ENCODE measurements at places on chromosomes 5 and 9.

GRCh38 chr5:56822981-56823380 lies 7.6 kb downstream of the MAP3K1 start:
- no peak for DNase-seq

DNA sequence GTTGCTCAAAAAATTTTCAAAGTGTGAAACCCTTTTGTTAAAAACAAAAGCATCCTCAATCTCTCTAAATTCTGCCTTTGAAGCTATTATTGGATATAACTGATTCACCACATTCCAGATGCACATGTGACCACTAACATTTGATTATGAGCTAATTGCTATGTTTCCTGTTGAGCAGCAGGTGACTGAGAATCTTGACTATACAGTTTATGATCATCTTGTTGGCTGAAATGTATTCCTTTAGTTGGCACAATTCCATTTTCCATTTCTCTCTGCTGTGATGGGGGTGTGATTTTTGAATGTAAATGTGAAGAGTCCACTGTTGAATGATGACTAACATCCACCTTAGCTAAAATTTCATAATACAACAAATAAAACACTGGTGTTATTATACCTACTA lies 10.7 kb downstream of the LYSMD3 start:
- no peak for DNase-seq

DNA sequence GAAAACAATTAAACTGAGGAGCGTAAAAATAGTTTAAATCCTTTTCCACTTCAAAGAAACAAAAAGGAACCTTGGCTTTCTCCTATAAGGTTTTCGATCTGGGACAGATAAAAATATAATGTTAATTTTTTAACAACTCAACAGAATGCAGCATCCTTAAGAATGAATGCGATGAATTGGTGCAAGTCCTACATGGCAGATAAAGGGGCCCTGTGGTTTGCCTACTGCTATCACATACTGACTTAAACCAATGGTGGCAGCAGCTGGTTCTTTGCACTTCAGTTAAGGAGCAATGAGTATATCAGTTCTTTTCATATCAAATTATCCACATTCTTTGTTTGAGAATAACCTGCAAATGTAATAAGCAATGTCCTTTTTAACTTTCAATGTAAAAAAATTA lies 12.4 kb upstream of the TYRP1 start:
- no peak for DNase-seq

- no peak for DNase-seq
Observed at GRCh38 chr5:40841068-40841805, at the start of gene CARD6. CARD6 (plus strand) TSS chr5:40841367; CDS start chr5:40841383, 16 bp downstream.

GRCh38 chr9:2085716-2086115 lies 70.6 kb downstream of the SMARCA2 start:
- no peak for DNase-seq

DNA sequence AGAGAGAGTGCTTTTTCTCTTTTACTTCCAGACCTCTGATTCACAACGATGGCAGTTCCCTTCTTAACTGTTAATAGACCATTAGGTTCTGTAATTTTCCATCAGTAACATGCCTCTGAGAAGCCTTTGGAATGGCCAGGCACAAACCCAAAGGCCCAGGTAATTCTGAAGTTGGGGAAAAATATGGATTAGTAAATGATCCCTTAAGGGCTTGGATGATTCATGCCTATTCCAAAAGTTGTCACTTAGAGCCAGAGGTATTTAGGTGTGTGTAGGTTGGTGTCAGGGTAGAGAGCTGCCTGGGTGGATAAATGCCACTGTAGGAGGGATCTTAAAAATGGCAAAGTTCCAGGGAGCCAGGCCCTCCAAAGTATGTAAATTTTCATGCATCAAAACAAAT lies 228.8 kb downstream of the PLK2 start:
- DNase-seq: no peak

DNA sequence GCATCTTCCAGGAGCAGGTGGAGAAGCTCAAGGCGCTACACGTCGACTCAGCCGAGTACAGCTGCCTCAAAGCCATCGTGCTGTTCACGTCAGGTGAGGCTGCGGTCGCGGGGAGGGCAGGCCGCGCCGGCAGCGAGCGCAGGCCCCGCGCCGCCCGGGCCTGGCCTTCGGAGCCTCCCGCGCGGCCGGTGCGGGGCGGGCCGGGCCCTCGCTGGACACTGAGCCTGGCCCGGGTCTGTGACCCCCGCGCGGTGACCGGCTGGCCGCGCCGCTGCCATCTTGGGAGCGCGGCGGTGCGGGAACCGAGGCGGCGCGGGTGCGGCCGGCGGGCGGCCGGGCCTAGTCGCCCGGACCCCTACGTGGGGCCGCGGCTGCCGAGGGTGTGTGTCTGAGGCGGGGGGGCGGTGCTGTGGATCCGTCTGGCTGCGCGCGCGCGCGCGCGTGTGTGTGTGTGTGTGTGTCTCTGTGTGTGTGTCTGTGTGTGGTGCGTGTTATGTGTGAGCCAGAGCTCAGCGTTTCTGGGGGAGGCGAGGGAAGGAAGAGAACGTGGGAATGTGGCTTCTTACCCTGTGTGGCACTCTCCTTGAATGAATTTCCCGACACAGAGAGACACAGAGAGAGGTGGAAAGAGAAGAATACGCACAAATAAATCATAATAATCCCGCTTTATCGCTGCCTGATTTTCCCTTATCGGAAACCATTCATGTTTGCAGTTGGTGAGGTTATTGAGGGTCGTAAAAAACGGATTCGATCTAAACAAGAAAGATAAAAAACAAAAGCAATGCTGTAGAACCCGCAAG lies 5.5 kb downstream of the NR2F1 start:
- no peak for DNase-seq

- no peak for DNase-seq
Observed at GRCh38 chr9:81069923-81070322, 619.4 kb downstream of the TLE1 start.

DNA sequence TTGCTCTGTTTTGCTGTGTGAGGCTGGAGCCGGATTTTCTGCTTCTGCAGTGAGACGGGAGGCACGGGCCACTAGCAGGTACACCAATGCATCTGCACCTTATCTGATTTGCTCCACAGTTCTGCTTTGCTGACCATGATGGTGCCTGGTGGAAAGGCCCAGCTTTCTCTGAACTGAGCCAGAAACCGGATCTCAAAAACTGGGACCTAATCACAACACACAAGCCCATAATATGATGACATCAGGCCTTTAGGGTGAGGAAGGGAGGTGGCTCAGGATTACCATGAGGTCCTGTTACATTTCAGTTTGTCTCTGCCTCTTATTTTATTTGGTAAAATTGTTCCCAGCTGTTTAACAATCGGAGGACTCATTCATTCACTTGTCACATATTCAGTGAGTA lies 49.8 kb downstream of the FGF1 start:
- no peak for DNase-seq
